ENCODE measurements at places on chromosomes 2 and 18.

DNA sequence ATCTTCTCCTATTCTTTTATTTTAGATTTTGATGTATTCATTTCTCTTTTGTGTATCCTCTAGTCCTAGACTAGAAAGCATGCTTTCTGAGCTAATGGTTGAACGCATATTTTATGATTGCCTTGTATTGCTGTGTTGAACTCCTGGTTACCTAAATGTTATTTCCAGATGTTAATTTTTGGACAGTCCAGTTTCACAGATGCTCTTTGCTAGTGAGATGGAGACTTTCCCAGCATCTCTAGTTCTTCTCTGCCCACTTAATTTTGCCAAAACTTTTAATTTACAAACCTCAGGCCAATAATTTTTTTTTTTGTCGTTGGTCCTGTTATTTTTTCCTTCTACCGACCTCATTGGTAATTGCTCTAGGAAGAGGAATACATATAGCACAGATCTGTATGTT, 153.2 kb downstream of the HAUS1 start:
- DNase-seq = no peak

DNA sequence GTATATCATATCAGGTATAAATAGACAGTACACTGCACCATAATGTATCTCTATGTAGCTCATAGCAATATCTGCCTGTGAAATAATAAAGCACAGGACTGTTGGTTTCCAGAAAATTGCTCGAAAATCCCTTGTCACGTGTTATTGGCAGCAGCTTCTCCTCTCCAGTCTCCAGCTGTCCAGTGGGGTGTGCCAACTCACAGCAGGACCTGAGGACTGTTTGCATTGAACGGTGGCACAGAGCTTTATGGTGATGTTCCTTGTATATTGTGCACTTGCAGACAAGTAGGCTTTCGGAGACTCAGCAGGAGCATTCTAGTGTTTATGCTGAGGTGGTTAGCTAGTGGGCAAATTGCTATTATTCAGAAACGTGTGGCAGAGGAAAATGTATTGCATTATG, 182.2 kb upstream of the ATP5MC3 start:
- no peak for DNase-seq

DNA sequence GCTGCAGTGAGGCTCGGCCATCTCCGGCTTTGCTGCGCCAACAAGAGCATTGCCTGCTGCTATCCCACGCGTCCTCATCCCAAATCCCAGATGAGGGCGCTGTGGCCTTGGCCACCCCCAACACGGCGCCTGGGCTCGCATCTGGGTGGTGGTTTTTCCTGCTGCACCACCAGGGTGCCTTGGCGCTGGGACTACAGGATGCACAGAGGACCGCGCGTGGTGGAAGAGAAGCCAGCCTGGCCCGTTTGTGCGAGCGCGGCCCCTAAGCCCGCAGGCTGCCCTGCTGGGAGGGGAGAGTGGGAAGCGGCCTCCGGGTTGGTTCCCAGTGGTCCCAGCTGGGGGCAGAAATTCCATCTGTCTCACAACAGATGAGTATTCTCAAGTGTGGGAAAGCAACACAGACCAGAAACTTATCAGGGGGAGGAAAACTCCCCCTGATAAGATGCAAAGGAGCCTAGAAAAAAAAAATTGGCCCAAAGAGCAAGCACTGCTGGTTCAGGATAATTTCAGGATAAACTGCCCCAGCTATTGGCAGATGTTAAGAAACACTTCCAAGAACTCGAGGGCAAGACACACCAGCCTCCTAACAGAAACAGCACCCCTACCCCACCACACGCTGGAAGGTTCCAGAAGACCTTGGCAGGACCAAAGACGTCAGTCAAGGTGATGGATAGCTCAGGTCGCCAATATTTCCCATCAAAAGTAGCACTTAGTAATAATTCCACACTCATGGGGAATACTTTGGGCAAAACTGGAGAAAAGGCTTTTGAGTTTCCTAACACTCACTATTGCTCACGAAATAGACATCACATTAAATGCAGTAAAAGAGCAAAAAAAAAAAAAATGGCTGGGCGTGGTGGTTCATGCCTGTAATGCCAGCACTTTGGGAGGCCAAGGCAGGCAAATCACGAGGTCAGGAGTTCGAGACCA, 152.1 kb downstream of the PXDN start:
- DNase-seq = peak; percentile 46

GRCh38 chr2:231707625-231707926, 749 bp upstream of the PTMA start:
- DNase-seq = no peak

- no peak for DNase-seq
Observed at GRCh38 chr2:187857826-187858225, 303.6 kb upstream of the TFPI start.

DNA sequence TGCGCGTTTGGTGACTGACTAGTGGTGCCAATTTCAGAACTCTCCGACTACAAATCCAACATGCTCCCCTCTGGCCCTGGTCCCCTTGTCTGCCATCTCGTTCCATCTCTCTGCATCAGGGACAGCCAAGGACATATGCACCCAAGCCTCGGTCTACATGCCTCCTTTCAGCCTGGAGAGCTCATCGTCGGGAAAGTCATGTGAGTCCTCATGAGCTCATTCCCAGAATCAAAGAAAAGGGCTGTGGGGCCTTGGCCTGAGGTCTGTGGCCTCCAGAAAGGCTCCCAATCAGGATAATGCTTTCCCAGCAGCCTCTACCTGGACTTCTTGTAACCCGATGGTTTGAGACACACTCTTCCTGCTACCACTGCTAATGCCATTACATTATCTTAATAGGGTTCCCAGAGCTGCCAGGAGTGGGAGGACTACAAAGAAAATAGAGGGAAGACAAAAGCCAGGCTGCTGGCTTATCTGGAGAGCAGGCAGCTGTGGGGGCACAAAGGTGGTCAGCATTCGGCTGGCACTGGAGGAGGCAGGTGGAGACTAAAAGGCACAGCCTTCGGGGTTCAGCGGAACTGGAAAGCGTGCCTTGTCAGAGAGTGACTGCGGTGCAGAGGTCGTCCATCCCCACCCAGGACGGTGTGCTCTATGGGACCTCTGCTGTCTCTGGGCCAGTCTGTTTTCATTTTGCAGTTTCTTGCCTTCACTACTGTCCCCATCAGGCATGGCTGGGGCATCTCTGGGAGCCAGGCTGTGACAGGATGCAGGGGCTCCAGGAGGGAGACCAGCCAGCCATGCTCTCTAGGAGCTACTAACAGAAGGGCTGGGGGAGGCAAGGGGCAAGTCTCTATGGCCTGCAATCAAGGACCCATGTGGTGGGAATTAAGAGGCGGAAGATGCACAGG, 104.4 kb upstream of the SMAD2 start:
- DNase-seq = no peak

GRCh38 chr2:3091696-3092095, 285.9 kb downstream of the EIPR1 start:
- DNase-seq = no peak

DNA sequence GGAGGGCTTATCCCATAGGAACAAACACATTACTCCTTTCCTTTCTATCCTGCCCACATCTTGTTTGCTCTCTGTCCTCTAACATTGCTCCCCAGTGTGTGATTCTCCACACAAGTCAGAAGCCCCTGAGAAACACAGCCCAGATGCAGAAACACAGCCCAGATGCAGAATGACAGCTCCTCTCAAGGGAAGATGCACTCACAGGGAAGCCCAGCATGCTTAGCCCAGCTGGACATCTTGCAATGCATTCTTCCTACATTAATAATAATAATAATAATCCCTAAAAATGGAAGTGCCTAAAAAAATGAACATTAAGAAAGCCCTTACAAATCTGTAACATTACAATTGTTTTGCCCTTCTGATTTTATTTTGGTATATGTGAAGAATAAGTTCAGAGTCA, 172.1 kb downstream of the CBLN2 start:
- no peak for DNase-seq

DNA sequence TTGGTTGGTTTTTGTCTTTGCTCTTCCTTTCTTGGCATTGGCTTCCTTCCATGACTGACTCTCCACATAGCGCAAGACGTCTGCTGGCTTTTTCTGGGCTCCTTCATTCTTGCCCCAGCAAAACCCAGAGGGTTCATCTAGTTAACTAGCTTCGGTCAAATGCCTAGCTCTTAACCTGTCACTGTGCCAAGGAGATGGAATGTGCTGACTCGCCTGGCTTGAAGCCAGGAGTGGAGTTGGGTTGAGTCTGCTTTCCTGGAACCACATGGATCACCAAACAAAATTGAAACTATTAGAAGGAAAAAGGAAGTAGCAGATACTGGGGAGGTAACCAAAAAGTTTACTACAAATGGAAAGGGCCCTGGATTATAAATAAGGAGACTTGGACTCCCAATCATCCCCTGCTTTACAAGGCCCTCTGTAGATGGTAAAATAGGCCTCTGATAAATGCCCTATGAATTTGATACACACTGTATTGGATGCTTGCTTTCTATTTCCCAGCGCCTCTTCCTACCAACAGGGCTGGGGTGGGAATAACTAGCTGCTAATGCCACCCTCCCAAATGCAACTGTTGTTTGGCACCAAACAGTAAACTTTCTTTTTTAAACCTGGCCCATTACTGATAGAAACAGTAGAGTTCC, 11.3 kb downstream of the MALT1 start:
- DNase-seq = no peak

DNA sequence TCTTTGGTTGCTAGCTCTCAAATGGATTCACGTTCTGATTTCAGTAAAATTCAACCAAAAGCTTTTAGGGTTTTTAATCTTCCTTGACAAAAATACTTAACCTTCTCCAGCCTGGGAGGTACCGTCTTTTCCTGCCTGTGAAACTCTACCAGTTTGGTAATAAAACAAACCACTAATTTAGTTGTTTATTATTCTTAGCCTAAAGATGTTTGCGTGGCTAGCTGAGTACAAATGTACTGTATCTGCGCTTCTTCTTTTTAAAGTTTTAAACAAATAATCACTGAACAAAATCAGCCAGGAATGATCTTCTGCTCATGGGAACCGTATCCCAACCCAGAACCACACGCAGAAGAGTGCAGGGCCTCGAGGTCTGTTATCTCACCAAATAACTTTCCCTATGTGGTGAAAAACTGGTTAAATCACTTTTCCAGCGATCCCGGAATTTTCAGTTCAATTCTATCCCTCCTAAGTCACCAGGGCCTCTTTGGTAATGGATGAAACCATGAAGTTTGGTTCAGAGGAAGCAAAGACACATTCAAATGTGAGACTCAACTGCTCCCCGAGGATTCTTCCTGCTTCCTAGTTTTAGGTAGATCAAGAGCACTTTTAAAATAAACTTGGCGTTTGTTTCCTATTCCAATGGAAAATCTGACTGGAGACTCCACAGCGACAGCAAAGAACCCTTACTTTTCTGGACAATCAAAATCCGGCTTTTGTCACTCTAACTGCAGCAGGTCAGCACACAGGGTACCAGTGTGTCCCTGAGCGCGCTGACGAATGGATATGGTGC, 36.1 kb downstream of the BCL2 start:
- DNase-seq = no peak

DNA sequence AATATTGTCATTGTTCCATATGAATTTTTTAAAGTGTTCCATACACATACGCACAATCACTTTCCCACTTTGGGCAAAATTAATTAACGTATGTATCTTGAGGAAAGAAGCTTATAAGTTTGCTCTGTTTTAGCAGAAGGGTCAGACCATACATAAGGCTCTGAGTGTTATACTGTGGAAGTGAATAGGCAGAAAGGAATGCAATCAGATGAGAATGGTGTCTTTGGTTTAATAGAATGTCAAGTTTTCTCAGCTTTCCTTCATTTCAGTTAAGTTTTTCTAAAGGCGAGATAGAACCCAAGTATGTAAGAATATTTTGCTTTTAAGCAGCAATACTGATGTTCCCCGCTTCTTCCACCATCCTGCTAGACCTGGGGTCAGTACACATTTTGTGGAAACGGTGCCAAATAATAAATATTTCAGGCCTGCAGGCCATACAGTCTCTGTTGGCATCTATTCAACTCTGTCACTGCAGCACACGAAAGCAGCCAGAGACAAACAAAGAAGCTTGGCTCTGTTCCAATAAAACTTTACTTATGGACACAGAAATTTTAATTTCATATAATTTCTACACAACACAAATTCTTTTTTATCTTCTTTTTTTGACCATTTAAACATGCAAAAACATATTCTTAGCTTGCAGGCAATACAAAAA, 100.6 kb downstream of the UPP2 start:
- DNase-seq = no peak

- DNase-seq = no peak
Observed at GRCh38 chr2:49714454-49714853, 560.1 kb upstream of the FSHR start.

- peak; percentile 16 for DNase-seq
Observed at GRCh38 chr2:203532957-203533658, 2.0 kb downstream of the RAPH1 start.

- DNase-seq = peak; percentile 70
Observed at GRCh38 chr18:13611142-13611600, 115.2 kb downstream of the FAM210A start.

DNA sequence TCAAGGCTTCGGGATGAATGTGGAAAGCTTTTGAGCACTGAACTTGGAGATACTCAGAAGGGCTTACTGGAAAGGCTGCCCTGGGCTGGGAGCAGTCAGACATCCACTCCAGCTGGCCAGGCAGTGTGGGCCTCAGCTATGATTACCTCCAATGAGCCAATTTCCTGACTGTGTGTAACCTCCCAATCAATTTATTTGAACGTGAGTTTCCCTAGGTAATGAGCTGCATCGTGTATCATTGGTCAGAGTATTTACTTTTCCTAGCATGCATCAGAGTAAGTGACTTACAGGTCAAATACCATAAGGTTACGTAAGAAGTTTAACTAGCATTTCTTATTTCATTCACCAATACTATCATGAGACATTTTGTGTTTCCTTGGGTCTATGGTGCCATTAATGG, 11.0 kb upstream of the CTAGE1 start:
- no peak for DNase-seq

DNA sequence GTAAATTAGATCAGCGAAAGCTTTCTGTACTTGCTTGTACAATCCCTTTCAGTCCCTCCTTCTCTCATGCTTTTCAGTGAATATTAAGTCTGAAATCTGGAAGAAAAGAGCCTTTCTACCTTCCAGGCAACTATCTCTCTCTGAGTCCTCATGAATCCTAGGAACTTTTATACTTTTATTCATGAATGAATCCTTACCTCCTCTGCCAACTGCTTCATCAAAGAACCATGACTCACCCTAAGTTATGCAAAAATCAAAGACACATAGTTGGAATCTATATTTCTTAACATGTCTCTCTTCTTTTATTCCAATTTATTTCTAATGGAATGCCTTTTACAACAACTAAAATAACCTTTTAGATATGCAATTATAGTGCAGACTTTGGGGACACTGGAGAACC, 394.2 kb downstream of the CLIP4 start:
- no peak for DNase-seq

- no peak for DNase-seq
Observed at GRCh38 chr18:50475538-50476193, 84.2 kb upstream of the MAPK4 start.

DNA sequence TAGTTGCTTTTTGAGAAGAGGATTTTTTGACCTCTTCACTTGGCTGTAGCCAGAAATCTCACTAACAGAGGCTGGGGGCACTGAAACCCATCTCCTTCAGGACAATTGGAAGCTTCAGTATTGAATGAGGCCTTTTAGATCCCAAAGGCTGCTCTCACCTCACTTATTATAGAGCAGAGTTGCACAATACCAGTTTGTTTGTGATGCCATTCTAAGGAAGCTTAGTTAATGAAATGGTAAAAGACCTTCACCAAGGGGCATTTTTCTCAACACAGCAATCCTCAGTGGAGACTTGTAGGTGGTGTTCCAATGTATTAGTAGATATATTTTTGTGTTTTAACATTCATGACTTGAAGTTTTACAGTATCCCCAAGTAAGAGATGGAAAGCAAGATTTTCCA, 71.0 kb upstream of the RFX8 start:
- no peak for DNase-seq

Measured in dorsolateral prefrontal cortex (tissue), 122 donors.